ENCODE measurements at places on chromosomes 6 and 20. TPM values are rescaled to one million over a fixed set of nuclear protein-coding genes. Genes with fewer than 3 reads are reported as not detected.

The CNR1 gene
- total RNA-seq = under 0.01 TPM

The ARMC2 gene
- 2.8 TPM for total RNA-seq

The ADTRP gene
- total RNA-seq = 1.9 TPM

The OPN5 gene
- not detected for total RNA-seq

The HSPA12B gene
- 0.22 TPM for total RNA-seq

The APCDD1L gene
- 4.5 TPM for total RNA-seq

The EPM2A gene
- total RNA-seq = 5.0 TPM

The EFCAB8 gene
- 0.22 TPM for total RNA-seq

The GABRR1 gene
- not detected for total RNA-seq

The SLC2A4RG gene
- 34.5 TPM for total RNA-seq

The SPATS1 gene
- total RNA-seq = not detected

The RAET1E gene
- total RNA-seq = 0.39 TPM

The HLA-G gene
- 0.13 TPM for total RNA-seq

The ASIP gene
- total RNA-seq = not detected

The TENT5A gene
- total RNA-seq = 118 TPM

The PTCHD4 gene
- 0.54 TPM for total RNA-seq

The CDH26 gene
- 0.32 TPM for total RNA-seq

The CST2 gene
- total RNA-seq = not detected

The BYSL gene
- 12.3 TPM for total RNA-seq

The COL11A2 gene
- 0.65 TPM for total RNA-seq

The FRMD1 gene
- not detected for total RNA-seq

The ARMH2 gene
- not detected for total RNA-seq

The DDX39B gene
- 262 TPM for total RNA-seq

All from articular chondrocyte of knee joint (primary cell).